ENCODE measurements at places on chromosomes 1 and 21.

DNA sequence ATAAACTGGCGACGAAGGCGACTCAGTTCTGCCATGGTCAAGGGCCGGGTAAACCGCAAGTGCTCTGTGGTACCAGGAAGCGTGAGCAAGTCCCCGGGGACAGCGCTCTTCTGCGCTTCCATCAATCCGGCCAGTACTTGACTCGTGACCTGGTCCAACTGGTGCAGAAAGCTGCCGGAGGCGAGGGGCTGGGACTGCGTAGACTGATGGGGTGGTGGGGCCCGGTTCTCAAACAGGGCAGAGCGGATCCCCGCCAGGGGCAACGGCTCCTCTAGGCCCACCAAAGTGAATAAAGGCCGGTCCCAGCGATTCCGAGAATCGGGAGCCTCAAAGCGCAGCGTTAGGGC lies 852 bp downstream of the KTI12 start:
- peak; percentile 78 for DNase-seq

- DNase-seq = peak; percentile 1
These were observed at the start of gene ESRRG for GRCh38 chr1:216723274-216723780. Gene ESRRG (minus strand): TSS chr1:216723429. CDS start chr1:216723299, 130 bp downstream.

DNA sequence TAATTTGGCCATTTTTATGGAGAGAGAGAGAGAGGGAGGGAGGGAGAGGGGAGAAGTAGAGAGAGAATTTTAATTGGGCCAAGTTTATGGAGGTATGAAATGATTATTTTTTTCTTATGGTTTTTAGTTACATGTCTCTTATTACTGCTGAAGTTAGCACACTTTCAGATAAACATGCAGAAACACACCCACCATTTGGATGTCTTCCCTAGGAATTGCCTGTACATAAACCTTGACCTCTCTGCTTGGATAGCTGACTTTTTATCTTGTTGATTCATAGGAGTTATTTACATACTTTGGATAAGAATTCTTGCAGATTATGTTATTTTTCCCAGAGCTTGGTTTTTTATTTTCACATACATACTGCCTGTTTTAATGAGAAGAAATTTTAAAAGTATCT lies 310.2 kb upstream of the ADAMTS5 start:
- peak; percentile 85 for DNase-seq

- DNase-seq = no peak
These were observed 75.8 kb downstream of the OBSCN start for GRCh38 chr1:228283476-228284147.

DNA sequence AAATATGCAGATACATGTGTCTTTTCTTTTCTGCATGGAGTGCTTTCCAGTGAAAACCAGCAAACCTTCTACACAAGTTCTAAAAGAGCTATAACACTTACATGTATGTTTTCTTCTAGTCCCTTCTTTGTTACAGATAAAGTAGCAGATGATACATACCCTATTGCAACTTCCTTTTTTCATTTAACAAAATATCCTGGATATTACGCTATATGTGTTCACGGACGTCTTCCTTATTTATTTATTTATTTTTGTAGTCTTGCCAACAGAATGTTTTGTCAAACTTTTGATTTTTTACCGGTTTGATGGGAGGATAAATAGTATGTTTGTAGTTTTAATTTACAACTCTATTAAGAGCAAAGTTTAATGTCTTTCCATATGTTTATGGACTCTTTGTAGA lies 5.2 kb upstream of the GALNT2 start:
- no peak for DNase-seq

DNA sequence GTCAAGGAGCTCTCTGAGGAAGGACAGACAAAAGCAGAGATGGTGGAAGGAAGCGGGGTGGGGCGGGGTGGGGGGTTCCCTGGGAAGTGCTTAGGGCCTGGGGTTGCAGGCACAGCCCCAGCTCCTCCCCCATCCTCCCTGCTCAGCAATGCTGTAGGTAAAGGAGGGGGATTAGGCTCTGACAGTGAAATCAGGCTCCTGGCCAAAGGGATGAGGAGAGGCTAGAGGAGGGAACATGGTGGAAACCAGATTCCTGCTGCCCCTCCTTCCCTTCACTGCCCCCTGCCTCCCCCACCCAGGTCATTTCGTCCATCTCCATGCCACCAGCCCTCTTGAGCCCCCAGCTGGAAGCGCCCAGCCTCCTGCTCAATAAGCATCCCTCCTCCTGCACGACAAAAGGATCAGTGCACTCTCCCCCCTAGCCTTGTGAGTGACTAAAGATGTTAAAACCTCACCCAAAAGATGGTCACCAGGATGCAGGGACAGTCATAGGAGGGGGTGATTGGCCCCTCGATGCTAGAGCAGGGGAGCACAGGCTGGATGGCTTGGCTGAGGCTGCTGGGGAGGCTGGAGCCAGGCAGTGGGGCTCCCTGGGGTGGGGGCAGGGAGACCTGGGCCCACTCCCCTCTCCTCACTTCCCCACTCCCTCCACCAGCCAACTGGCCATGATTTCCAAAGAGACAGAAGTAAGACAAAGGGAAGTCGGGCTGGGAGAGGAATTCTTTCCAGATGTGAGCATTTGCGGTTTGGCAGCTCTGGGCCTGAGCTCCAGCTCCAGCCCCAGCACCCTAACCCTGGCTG lies 2.2 kb upstream of the CRABP2 start:
- peak; percentile 72 for DNase-seq

- DNase-seq = no peak
These were observed 64.6 kb upstream of the AK4 start for GRCh38 chr1:65083263-65083896.

DNA sequence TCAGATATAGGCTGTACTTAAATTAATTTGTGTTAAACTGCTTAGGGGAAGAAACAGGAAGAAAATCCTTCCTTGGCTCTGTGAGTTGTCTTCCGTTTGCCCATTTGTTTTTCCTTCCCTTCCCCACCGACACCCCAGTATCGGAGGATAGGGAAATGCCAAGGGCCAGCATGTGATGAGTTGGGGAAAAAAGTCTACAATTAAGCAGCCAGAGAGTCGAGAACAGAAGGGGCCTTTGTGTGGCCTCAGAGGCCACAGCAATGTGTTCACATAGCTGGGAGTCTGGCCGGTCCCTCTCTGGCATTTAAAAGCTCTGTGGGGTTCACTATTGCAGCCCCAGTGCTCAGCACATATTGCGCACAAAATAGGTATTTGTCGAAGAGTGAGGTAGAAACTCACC lies 489.3 kb downstream of the MATN1 start:
- no peak for DNase-seq

DNA sequence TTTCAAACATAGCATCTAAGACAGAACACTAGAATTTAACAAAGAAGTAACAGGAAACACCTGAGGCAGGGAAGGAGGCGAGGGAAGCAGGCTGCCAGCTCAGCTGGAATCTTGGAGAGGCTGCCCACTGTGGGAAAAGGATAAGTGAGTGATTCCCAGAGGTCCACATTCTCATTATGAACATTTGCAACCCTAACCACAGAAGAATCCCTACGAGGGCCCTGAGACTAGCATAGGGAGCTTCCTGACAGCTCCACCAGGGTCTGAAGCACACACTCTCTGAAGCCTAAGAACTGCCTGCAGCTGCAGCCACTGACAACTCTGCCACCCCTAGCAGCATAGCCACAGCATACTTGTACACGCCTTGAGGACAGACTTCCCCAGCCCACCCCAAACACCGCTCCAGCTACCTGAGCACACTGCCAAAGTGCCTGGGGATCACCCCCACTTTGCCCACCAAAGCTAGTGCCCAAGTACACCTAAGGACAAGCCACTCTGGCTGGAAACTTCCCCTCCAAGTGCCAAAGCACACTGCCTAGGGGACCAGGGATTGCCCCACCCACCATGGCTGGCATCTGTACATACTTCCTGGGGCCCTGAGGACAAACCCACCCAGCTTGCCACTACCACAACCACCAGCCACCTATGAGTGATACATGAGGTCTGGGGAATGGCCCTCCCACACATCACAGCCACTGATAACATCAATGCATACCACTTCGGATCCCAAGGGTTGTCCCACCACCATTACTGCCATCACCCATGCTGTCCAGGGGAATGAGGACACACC lies 76.6 kb upstream of the GUCA2A start:
- DNase-seq = peak; percentile 49

DNA sequence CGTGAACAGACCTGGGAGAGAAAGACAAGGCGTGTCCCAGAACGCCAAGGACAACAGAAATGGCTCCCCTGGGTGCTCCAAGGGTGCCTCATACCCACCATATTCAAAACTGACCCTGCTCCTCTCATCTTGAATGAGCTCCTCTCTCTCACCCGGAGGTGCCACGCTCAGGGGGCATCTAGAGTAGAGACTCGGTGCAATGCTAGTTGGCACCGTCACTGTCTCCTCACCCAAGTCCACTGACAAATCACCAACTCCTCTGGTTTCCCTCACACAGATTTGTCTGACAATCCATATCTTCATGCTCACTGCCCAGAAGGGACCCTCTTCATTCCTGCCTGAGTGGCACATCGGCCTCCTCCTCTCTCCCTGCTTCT lies 5.0 kb downstream of the TMEM125 start:
- DNase-seq = no peak

GRCh38 chr1:2452201-2452931 lies 23.7 kb upstream of the PLCH2 start:
- DNase-seq = peak; percentile 21

- no peak for DNase-seq
These were observed 2.8 kb upstream of the GPR153 start for GRCh38 chr1:6263716-6264115.

DNA sequence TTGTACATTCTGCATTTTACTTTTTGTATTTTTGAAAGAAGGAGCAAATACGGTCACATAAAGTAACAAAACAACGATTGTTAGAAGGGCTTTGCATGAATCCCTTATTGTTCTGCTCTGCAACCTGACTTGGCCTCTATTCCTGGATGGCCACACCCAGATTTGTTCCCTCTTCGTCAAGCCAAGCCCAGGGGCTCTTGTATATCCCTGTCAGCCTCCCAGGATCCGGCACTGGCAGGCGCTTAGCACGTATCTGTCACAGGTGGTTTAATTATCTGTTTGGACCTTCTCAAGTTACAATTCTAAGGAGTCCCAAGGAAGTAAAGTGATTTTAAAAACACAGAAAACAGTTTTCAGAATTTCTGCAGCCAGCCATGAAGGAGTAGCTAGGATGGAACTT lies 28.0 kb downstream of the CRYAA start:
- no peak for DNase-seq

- DNase-seq = no peak
These were observed 3.6 kb downstream of the AK4 start for GRCh38 chr1:65151641-65152040.

GRCh38 chr1:205017766-205018165 lies 25.2 kb upstream of the CNTN2 start:
- no peak for DNase-seq

- no peak for DNase-seq
These were observed 12.1 kb downstream of the TRAPPC10 start for GRCh38 chr21:44024257-44024656.

- peak; percentile 37 for DNase-seq
These were observed 3.6 kb downstream of the KIF2C start for GRCh38 chr1:44743211-44743610.

GRCh38 chr1:52558941-52559340 lies 6.0 kb upstream of the TUT4 start:
- DNase-seq = no peak

DNA sequence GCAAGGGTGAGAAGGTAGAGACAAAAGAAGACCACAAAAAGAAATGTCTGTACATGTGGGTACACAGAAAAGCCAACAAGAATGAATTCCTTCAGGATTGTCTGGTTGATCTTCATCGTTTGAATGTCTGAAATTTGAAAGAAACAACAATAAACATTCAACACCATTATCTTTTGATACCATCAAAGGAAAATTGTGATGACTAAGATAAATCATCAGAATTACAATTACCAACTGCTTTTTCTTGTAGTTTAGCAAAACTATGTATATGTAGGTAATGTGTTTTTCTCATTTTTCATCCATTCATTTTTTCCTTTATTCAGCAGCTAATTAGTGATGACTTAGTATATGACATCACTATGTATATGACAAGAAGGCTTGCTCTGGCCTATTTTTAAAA lies at the start of gene OR10X1:
Gene OR10X1 (minus strand): TSS at position 167 of the 400 bp plus-strand sequence. CDS start 0 bp downstream, at position 167.
- no peak for DNase-seq
